ENCODE measurements at places on chromosomes 16 and 17.
A peak's percentile ranks its signal among the peaks of the same experiment; 100 is the strongest.

- peak; percentile 62 for DNase-seq
Observed at GRCh38 chr17:67293251-67294203, 48.5 kb upstream of the HELZ start.

- DNase-seq: no peak
Observed at GRCh38 chr17:34847938-34848337, 113.3 kb downstream of the CCT6B start.

- no peak for DNase-seq
Observed at GRCh38 chr17:78939615-78940014, 14.4 kb upstream of the TIMP2 start.

DNA sequence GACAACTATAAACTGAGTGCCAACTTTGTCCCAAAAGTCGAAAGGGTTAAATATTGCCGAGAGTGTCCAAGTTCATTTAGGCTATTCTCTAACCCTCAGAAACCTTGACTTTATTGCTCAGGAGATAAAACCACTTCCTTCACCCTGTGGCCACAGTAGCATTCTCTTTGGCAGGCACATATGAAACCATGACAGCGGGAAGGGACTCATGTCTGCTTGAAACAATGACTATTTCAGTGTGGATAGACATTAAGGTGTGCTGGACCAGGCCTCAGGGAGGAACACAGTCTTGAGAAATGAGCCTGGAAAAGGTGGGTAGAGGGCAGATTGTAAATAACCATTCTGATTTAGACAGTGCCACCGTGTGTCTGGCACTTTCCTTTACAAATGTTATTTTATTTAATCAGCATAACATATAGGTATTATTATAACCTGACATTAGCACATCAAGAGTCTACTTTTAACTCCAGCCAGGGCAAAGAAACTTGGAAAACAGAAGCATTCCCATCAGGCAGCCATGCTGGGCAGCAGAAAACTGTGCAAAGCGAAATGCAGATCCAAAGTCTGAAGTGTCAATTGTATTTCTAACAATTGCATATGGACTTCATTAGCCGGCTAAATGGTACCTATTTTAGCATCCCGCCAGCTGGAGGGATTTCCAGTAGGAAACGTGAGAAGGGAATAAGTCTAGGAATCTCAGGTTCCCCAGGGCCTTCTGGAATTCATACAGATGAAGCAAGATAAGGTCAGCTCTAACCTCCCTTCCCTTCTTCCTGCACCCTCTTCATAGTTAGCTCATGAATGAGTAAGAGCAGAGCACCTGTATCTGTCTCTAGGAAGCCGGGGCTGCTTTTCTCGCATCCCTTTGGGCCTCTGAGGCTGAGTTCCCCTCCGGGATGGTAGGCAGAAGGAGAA lies 212.8 kb upstream of the ELAC2 start:
- no peak for DNase-seq

GRCh38 chr16:83054283-83054682 lies 427.5 kb downstream of the CDH13 start:
- DNase-seq: no peak

DNA sequence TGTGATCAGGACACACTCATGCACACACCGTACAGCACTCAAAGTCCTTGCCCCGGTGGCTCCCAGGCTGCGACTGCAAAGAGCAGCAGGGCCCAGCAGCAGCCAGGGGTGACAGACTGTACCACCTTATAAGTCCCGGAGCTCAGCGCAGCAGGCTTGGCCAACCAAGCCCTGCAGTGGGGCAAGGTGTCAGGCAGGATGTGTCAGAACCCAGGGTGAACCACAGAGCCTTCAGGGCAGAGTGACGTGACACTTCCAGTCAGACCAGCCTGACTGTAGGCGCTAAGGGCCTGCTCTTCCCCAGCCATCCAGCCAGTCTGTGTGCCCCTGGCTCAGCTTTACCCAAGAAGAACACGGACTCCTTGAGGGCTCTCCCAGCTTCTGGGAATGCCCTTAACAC lies 204.1 kb downstream of the COPRS start:
- no peak for DNase-seq

DNA sequence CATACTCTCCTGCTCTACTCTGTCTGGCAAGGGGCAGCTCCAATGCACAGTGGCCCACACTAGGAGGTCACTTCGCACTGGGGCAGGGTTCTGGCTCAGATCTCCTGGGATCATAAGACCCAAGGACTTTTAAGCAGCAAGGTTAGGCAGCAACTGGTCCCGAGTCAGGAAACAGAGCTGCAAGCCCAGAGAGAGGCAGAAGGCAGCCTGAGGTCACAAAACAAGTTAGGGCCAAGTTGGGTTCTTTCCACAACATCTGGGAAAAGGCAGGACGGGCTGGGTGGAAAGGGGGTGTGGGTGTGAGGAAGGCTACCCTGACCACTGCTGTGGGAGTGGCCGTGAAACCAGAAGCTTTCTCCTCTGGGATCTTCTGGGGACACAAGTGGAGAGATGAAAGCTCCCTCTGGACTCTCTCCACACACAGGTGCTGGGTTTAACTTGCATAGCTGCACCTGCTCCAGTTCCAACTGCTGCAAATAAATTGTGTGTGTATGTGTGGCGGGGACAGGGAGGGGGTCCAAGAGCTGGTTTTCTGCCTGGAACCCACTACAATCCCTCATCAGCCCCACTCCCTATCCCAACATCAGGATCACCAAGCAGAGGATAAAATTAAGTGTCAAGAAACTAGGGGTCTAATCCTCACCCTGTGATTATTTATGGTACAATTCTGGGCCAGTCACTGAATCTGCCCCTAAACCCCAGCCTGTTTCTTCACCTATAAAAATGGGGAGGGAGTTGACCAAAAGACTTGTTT lies 8.0 kb upstream of the TSPOAP1 start:
- DNase-seq: no peak

- no peak for DNase-seq
Observed at GRCh38 chr16:87851141-87851587, 18.1 kb downstream of the SLC7A5 start.

DNA sequence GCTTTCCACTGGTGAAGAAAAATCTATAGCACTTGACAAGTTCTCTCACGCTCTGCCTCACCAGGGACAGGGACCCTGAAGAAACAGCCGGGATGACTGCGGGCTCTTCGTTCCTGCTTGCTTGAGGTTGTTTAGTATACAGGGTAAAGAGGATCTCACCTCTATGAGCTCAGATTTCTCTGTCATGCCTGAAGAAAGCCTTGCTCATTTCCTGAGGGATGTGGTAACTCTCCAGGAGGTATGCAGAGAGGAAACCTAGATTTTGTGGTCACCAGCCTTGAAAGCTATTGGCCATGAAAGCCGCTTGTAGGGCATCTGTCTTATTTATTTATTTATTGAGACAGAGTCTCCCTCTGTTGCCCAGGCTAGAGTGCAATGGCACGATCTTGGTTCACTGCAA lies 23.2 kb downstream of the USP43 start:
- DNase-seq: no peak

DNA sequence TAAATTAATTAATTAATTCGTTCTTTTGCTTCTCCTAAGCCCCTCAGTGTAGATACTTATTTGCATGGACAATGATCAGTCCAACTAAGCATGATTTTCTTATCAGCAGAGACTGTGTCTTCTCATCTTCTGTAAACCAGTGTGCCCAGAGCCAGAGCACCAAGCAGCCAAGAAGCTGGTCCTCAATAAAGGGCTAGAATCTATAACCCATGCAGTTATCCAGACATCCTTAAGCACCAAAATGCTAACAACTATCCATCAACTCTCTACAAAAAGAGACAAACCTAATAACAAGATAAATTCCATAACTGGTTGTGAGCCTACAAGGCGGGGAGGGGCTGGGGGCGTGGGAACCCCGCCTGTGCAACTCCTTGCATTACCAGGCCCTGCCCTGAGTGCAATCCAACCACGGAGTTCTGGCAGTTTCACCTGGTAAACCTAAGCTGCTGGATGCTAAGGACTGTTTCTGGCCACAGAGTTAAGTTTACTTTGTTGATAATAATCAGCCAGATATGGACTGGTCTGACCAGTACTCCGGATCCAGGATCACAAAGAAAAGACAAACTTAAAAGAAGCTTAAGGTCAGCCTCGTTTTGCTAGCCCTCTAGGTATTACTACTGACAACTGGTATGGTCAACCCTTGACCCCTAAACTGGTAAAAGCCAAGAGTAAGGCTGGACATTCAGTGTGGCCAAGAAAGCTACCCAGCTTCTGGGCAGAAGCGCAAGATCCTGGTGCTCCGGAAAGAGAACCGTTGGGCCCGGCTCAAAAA lies 51.5 kb downstream of the ZFHX3 start:
- no peak for DNase-seq

DNA sequence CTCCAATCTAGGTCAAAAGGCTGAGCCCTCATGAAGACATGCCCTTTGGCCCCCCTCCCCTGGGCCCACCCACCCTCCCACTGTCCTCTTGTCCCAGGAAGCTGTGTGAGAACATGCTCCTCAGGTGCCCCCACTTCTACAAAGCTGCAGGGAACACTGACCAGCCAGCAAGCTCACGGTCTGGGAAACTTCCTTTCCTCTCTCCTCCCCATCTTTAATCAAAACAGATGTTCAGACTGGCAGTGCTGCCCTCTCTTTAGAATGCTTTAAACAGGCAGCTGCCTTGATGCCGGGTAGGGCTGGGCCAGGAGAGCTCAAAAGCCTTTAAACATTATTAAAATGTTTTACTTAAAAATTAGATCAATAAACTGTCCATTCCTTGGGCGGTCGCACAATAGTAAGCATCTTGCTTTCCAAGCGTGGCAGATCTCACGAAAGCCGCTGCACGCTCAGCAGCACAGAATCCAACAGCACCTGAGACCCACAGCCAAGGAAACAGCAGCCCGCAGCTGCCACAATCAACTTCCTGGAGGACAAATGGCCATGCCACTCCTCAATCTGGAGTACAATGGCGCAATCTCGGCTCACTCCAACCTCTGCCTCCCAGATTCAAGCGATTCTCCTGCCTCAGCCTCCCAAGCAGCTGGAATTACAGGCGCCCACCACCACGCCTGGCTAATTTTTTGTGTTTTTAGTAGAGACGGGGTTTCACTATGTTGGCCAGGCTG lies 399.2 kb downstream of the SLC39A11 start:
- DNase-seq: no peak

- DNase-seq: no peak
Observed at GRCh38 chr17:41567317-41567716, 4.5 kb downstream of the KRT9 start.

All from activated CD4-positive, alpha-beta T cell treated with anti-CD3 and anti-CD28 coated beads, Interleukin-2, amount 50 U/mL, for 4 hours (primary cell).